ENCODE measurements at places on chromosomes 2 and 18.

GRCh38 chr2:513981-514706 is 163.1 kb downstream of the TMEM18 start:
- no peak for DNase-seq

DNA sequence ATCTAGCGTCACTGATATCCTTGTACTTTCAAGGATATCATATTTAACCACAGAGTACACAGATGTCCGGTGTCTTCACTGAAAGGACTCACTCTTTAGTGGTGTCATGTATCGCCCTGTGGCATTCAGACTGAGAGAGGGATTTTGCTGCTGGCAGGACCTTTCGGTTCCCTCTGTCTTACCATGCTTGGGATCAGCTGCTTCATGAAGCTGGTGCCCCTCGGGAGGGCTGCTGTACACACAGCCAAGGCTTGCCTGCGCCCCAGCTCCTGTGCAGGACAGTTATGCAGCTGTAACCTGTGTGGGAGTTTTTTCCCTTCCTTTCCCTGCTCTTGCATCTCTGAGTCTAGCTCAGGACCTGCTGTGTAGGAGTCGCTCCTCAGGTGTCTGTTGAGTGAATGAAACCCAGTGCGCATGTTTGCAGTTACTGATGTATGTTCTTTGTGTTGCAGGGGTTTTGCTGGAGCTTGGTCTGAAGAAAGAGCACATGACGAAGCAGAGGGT is 64.4 kb downstream of the GREB1 start:
- no peak for DNase-seq

DNA sequence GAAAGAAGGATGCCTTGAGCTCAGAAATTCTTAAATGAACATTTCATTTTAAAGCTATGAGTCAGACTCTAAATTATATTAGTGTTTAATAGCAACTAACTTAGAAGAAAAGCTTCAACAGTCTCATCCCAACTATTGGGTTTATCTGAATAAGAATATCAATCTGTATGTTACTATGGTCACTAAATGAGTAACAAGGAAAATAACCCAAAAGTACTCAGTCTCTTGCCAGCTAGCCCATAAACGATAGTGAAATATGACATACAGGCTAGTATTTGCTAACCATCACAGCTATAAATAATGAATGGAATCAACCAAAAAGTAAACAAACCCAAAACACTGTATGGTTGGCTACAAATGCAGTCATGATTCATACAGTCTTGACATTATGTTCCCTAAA is 174.9 kb downstream of the RAB3GAP1 start:
- DNase-seq: no peak

- peak; percentile 96 for DNase-seq
Measured at GRCh38 chr2:27133905-27134780, at the start of gene PREB. TSS of gene PREB (minus strand) at chr2:27134636. CDS start at chr2:27134421, 215 bp downstream.

DNA sequence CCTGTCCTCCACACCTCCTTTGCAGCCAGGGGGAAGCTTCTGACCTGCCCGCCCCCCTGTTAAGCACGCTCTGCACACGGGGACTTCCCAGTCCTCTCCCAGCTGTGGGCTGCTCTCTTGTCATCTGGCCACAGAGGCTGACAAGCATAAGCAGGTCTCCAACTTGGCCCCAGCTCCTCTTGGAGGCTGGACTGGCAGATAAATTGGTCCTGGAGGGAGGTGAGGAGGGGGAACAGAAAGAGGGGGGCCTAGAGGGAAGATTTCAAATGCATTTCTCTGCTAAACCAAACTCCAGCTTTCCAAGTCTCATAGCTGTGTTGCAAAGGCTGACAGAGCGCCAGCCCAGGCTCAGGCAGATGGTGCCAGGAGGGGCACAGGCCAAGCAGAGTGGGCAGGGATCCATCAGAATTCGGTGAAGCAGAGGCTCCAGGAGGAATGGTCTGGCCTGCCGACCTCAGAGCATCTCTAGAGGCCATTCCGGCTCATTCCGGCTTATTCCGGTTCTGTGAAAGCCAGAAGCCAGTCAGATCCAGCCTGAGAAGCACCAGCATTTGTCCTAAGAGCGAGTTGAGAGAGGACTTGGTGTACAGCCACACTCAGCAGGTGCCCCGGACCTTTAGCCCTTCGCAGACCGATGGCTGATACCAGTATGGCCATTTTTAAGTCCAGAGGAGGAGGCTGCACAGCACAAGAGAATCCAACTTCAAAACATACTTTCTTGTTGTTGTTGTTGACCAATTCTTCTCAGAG is 508.9 kb upstream of the MYT1L start:
- no peak for DNase-seq

All from stimulated activated CD8-positive, alpha-beta memory T cell treated with anti-CD3 and anti-CD28 coated beads, Interleukin-7, amount 100 ng/mL, for 1 hour (primary cell).